ENCODE measurements at places on chromosomes 1 and 21. TPM values are rescaled to one million over a fixed set of nuclear protein-coding genes. Genes with fewer than 3 reads are reported as not detected.

The FAM151A gene
- 0.52 TPM for total RNA-seq

The LRRC39 gene
- 154 TPM for total RNA-seq

GRCh38 chr1:45620588-45621500 lies 3.0 kb downstream of the CCDC17 start:
- no peak overlapping the region for H3K4me3 ChIP-seq
- no peak for DNase-seq
- H3K4me1 ChIP-seq: peaks cover 26% of the 10 kb centered on the region
- no peaks in the 10 kb centered on the region for H3K27me3 ChIP-seq
- H3K36me3 ChIP-seq: peaks cover 63% of the 10 kb centered on the region
- peak overlapping the region; percentile 66 for H3K27ac ChIP-seq

- H3K4me1 ChIP-seq: no peaks in the 10 kb centered on the region
- DNase-seq: no peak
- peaks cover 99% of the 10 kb centered on the region for H3K36me3 ChIP-seq
- no peaks in the 10 kb centered on the region for H3K27me3 ChIP-seq
- no peak overlapping the region for H3K27ac ChIP-seq
Observed at GRCh38 chr21:25589887-25590286, 17.4 kb downstream of the MRPL39 start.

DNA sequence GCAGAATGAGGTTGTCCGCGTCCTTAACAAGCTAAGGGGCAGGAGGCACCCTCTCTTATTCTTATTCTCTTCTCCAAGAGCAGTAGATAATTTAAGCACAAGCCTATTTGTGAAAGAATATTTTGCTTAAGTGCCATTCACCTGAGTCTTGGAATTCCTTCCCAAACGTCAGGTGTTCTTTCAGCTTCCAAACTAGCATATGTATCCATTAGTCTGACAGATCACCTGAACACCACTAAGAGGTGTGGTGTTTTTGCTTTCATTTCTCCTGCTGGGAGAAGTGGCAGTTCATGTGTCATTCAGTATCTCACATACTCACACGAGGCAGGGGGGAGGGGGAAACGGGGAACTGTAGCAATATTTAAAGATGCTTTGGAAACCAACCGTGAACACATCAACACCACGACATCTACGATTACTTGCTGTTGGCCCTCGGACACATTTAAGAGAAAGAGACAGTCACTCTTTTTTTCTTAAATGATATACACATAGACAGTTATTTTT lies 45.5 kb upstream of the RBM15 start:
- no peaks in the 10 kb centered on the region for H3K36me3 ChIP-seq
- DNase-seq: no peak
- H3K27ac ChIP-seq: no peak overlapping the region
- H3K4me1 ChIP-seq: no peaks in the 10 kb centered on the region
- H3K27me3 ChIP-seq: no peaks in the 10 kb centered on the region

GRCh38 chr1:33512226-33513011 lies 40.0 kb downstream of the ZSCAN20 start:
- no peak overlapping the region for H3K27ac ChIP-seq
- peaks cover 8% of the 10 kb centered on the region for H3K4me1 ChIP-seq
- no peaks in the 10 kb centered on the region for H3K36me3 ChIP-seq
- no peaks in the 10 kb centered on the region for H3K27me3 ChIP-seq
- no peak overlapping the region for H3K4me3 ChIP-seq

DNA sequence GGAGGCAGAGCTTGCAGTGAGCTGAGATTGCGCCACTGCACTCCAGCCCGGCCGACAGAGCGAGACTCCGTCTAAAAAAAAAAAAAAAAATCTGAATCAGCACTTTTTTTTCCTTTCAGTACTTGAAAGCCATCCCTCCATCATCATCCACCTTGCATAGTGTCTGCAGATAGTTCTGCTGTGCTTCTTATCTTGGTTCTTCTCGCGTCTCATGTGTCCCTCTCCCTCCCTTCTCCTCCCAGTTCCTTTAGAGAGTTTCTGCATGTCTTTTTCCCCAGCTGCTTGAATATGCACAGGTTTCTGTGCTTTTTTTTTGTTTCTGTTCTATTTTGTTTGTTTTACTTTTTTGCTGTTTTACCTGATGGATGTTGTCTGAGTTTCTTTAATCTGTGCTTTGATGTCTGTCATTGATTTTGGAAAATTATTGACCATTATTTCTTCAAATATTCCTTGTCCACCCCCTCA lies 3.9 kb upstream of the COL18A1 start:
- H3K27ac ChIP-seq: no peak overlapping the region
- no peaks in the 10 kb centered on the region for H3K27me3 ChIP-seq
- H3K36me3 ChIP-seq: no peaks in the 10 kb centered on the region
- no peak for DNase-seq

DNA sequence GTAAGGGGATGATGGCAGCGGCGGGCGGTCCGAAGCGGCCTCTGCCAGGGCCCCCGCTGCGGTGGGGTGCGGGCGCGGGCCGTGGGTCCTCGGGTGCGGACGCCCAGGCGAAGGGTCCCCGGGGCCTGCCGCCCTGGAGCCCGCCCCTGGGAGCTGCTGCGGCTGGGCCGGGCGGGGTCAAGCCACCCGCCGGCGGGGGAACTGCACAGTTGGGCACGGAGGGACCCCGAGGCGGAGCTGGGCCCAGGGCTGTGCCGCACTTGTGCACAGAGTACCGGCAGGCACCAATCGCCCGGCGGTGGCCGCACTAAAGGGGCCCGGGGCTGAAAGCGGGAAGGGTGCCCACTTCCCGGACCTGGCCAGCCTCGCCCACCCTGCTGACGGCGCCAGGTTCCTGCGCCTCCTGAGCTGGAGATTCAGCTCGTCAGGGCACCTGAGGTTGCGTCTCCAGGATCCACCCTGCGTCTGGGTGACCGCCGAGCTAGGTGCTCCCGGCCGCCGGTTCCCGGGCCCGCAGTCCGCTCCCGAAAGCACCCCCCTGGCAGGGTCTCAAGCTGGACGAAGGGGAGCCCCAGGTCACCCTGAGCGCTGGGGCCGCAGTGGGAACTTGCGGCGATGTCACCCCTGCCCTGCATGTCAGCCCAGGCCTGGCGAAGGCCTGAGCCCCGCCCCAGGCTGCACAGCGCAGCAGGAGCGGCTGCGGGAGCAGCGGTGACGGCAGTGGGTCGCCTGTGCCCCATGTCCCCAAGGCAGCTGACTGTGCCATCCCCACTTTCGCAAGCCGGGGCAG lies 56.7 kb upstream of the ETV3 start:
- no peak overlapping the region for H3K27ac ChIP-seq
- DNase-seq: no peak
- no peaks in the 10 kb centered on the region for H3K4me1 ChIP-seq
- no peaks in the 10 kb centered on the region for H3K36me3 ChIP-seq
- H3K4me3 ChIP-seq: peak overlapping the region; percentile 24

DNA sequence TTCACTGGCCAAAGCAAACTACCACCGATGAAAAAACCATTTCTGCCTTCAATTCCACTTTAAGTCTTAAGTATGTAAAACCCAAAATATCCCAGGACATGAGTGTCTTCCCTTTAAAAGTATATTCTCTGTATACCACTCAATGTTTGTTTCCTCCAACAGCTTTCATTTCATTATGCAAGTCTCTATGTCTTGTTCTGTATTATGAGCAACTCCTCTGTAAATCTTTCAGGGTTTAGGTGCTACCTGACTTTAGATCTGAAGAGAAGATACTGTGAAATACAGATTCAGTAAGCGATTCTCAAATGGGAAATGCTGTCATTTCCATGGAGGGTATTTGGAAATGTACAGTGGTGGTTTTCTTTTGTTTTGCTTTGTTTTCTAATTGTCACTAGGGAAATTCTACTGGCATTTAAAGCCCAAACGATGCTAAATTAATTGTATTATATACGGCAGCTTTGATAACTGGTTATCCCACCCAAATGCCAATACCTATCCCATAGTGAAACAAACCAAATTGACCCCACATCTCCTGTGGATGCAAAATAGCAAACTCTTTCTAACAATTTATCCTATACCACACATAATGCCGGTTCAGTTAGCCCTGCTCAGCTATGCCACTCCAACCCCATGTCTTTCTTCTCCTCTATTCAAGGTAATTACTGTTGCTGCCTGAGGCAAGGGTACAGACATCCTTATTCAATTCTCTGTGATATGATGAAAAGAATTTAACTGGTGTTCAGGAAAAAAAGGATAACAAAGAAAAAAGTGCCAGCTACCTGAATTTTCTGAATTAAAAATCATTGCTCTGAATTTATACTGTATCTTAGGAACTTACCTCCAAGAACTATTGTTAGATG lies 182.8 kb downstream of the EIF4G3 start:
- no peaks in the 10 kb centered on the region for H3K27me3 ChIP-seq
- no peak overlapping the region for H3K27ac ChIP-seq
- no peak overlapping the region for H3K4me3 ChIP-seq
- H3K4me1 ChIP-seq: no peaks in the 10 kb centered on the region
- DNase-seq: no peak

DNA sequence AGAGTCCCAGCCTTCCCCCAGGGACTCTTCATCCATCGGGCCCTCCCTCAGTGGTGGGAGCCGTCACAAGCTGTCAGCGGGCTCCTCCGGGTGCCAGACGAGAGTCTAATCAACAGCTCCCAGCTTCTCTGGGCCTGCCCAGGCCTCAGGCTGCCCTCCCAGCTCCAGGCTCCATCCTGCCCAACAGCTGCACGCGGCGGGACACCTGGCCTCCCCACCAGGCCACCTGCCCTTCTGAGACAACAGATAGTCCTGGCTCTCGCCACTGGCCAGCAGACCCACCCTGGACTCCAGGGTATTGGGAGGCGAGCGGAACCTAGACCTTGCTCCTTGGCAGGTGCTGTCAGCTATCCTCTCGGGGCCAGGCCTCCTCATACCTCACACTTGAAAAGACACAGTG lies 3.1 kb downstream of the WNT4 start:
- no peak overlapping the region for H3K27ac ChIP-seq
- peaks cover 31% of the 10 kb centered on the region for H3K27me3 ChIP-seq
- peaks cover 4% of the 10 kb centered on the region for H3K4me1 ChIP-seq
- no peak for DNase-seq
- H3K4me3 ChIP-seq: no peak overlapping the region

- peaks cover 62% of the 10 kb centered on the region for H3K4me1 ChIP-seq
- H3K27ac ChIP-seq: peak overlapping the region; percentile 1
- H3K36me3 ChIP-seq: no peaks in the 10 kb centered on the region
- H3K4me3 ChIP-seq: no peak overlapping the region
- no peaks in the 10 kb centered on the region for H3K27me3 ChIP-seq
Observed at GRCh38 chr1:66274634-66275033, 259.3 kb upstream of the SGIP1 start.

DNA sequence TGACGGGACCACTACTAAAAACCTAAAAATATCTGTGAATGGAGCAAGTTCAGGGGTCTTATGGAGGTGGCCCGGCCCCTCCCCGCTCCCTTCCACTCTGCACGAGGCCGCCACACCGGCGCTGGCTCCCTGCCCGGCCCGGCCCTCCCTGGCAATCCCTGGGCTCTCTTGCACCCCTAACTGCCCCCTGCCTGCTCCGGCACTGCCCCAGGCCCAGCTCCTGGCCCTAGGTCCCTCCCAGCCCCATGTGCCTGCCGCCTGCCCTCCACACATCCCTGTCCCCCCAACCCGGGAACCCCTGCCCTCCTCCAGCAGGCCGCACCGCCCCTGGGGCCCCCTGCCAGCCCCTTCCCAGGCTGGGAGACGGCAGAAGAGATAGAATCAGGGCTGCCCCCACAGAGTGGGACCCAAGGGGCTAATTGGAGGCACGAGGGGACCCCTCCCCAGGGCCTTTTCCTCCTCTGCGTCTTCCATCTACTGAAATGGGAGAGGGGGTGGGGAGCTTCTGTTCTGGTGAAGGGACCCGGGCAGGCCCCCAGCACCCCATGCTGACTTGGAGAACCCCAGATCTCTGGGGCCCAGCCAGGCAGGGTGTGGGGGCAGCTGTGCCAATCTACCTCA lies 9.3 kb upstream of the CTRC start:
- no peak overlapping the region for H3K27ac ChIP-seq
- DNase-seq: no peak
- peaks cover 18% of the 10 kb centered on the region for H3K4me1 ChIP-seq
- H3K27me3 ChIP-seq: no peaks in the 10 kb centered on the region

DNA sequence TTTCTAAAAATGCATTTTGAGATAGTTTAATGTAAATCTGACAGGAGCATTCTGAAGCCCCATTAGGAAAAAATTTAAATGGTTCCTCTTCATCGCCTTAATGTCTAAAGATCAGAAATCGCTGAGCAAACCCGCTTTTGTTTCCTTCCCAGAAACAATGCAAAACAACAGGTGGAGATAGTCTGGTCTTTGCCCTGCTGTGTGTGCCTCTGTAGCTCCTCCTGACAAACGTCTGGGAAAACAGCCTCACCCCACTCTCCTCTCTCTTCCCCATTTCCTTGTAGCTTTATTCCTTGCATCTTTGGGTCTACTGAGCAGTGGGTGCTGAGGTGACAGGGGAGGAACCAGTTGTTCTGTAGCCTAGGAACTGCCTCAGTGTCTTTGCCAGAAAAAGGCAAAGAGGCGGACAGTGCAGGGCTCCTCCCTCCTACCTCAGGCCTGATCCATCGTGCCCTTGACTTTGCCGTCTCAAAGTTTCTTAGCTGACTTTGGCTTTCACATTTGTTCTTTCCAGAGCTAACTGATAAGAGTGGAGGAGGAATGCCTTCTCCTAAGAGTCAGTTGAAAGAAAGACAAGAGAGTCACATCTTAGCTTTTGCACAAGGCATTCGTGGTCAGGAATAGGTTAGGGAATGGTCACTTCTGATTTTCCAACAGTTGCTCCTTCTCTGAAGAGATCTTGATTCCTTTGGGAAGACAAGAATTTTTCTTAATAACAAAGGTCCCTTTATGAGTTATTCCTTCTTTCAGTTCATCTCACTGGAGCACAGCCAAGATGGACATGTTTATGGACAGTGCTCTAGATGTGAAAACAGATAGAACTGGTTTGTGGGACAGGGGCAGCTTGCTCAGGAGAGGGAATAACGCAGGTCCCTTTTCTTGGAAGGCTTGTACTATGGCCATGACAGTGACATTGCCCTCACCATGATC lies 24.9 kb downstream of the SYT11 start:
- H3K27me3 ChIP-seq: no peaks in the 10 kb centered on the region
- no peak overlapping the region for H3K4me3 ChIP-seq
- peaks cover 38% of the 10 kb centered on the region for H3K36me3 ChIP-seq
- H3K27ac ChIP-seq: no peak overlapping the region

- H3K4me1 ChIP-seq: no peaks in the 10 kb centered on the region
- H3K27ac ChIP-seq: no peak overlapping the region
- H3K36me3 ChIP-seq: no peaks in the 10 kb centered on the region
- H3K4me3 ChIP-seq: no peak overlapping the region
Observed at GRCh38 chr1:227938911-227939790, 8.6 kb downstream of the WNT9A start.

- no peak for DNase-seq
- peaks cover 4% of the 10 kb centered on the region for H3K4me1 ChIP-seq
- no peak overlapping the region for H3K4me3 ChIP-seq
- no peak overlapping the region for H3K27ac ChIP-seq
- H3K27me3 ChIP-seq: no peaks in the 10 kb centered on the region
Observed at GRCh38 chr1:203726417-203726867, 38.5 kb upstream of the LAX1 start.

GRCh38 chr1:243849421-243850201 lies 432 bp downstream of the AKT3 start:
- peaks cover 8% of the 10 kb centered on the region for H3K4me1 ChIP-seq
- H3K27me3 ChIP-seq: no peaks in the 10 kb centered on the region
- H3K36me3 ChIP-seq: no peaks in the 10 kb centered on the region

DNA sequence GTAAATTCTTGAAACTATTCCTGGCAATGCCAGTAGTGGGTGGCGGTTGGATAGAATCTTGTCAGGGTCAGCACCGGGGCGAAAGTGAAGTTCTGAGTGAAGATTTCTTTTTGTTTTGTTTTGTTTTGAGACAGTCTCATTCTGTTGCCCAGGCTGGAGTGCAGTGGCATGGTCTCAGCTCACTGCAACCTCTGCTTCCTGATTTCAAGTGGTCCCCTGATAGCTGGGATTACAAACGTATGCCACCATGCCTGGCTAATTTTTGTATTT lies 33.3 kb downstream of the PCNT start:
- H3K36me3 ChIP-seq: no peaks in the 10 kb centered on the region
- no peaks in the 10 kb centered on the region for H3K27me3 ChIP-seq
- no peak overlapping the region for H3K27ac ChIP-seq
- DNase-seq: no peak
- no peak overlapping the region for H3K4me3 ChIP-seq
- no peaks in the 10 kb centered on the region for H3K4me1 ChIP-seq

Data from heart left ventricle (tissue), 16 donors.